Mucosa of gallbladder (tissue), 1 donor: ENCODE measurements at places on chromosomes 1 and 21. TPM values are rescaled to one million over a fixed set of nuclear protein-coding genes. Genes with fewer than 3 reads are reported as not detected.
A peak's percentile ranks its signal among the peaks of the same experiment; 100 is the strongest.

Gene PAQR6
- total RNA-seq, result 7.6 TPM

- peak; percentile 13 for DNase-seq
These were observed 432 bp downstream of the AKT3 start for GRCh38 chr1:243849421-243850201.

- DNase-seq, result peak; percentile 39
These were observed 281.8 kb downstream of the VAV3 start for GRCh38 chr1:107683191-107683657.

DNA sequence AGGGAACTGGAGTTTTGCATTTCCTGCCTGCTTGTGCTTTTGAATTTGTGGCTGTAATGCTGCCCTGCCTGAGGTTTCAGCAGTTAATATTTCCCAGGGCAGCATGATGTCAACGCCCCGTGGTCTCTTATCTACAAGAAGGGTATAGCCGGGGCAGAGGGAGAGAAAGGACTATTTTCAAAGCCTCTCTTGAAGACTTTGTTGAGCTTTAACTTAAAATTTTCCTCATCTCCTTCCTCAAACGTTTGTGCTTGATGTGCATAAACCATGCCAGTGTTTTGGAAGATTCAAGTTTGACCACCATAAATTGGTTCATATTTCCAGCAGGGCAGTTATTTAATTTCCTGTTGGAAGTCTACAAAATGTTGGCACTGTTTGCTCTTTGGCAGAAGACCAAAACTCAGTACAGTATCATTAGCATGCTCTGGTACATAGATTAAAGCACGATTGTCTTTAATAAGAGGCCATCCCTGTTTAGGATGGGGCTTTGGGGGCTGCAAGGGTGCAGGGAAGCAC, 43.4 kb downstream of the ROR1 start:
- peak; percentile 53 for DNase-seq

- DNase-seq, result no peak
These were observed 5.8 kb upstream of the TMEM52 start for GRCh38 chr1:1924849-1925248.

GRCh38 chr1:99326215-99326949, 62.1 kb downstream of the PLPPR4 start:
- no peak for DNase-seq

DNA sequence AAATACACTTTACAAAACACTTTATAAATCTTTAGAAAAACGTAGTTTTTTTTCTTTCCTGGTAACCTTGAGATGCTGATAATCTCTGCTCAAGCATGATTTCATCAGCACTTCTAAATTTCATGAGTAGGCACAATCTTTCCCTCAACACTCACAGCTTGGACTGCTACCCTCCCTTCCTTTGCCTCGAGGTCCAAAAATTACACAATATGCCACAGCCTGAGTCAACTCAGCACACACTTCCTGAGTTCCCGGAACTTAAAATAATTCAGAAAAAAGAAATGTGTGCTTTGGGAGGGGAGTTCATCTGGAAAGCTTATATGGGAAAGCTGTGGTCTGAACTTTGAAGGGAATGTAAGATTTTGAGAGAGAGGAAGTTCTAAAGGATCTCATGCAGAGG, 5.9 kb downstream of the CLCA2 start:
- peak; percentile 54 for DNase-seq

DNA sequence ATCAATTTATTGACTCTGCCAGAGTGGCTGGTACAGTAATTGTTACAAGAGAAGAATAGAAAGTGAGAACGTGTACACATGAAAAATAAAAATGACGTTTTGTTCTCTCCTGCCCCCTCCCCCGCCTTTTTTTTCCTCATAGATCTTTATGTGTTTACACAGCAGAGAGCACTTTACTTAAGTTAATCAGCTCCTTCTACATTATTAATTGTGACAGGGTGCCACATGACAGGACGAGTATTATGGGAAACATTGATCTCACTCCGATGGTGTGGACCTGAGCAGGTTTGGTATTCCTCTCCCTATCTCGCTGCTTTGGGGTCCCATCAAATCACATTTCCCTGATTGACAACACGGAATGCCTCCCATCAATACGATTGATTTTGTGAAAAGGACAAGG, 285.7 kb downstream of the TM2D1 start:
- peak; percentile 74 for DNase-seq
